Muscle of back (tissue), 13 donors: ENCODE measurements at places on chromosomes 16 and 17. TPM values are rescaled to one million over a fixed set of nuclear protein-coding genes. Genes with fewer than 3 reads are reported as not detected.

Gene PSMB10
- 35.8 TPM for polyA plus RNA-seq

- no peak for DNase-seq
Observed at GRCh38 chr17:82686366-82687324, 11.9 kb downstream of the RAB40B start.

GRCh38 chr16:4859190-4859899 lies 12.1 kb downstream of the UBN1 start:
- no peak for DNase-seq

DNA sequence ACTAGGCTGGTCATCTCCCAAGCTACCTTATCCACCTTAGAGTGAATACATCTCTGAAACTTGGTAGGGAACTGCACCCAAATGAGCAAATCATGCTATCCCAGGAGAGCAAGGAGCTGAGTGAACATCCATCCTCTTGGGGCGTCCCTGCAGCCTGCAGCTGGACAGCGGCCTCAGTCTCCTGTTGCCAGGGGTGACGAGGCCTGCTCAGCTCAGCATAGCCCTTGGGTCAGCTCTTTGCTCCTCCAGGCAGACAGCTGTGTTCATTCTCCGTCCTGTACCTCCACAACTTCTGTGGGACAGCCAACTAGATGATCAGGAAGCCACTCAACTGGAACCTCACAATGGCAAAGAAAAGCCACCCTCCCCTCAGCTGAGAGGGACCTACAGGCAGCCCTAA lies 111.9 kb downstream of the SOCS1 start:
- peak; percentile 59 for DNase-seq
